Activated T-cell treated with anti-CD3 and anti-CD28 coated beads for 48 hours (primary cell): ENCODE measurements at places on chromosomes 3 and 15.

- no peak for DNase-seq
Measured at GRCh38 chr3:73820431-73820830, 195.7 kb upstream of the PDZRN3 start.

GRCh38 chr3:153043729-153044328 is 118.2 kb upstream of the RAP2B start:
- no peak for DNase-seq

- peak; percentile 9 for DNase-seq
Measured at GRCh38 chr3:28050885-28051284, 190.5 kb upstream of the CMC1 start.

GRCh38 chr3:157070678-157070999 is 89.3 kb downstream of the CCNL1 start:
- DNase-seq: no peak

- DNase-seq: no peak
Measured at GRCh38 chr3:46370839-46371518, at the start of gene CCR5. CCR5 (plus strand) TSS chr3:46370946; CDS start chr3:46372903, 1,957 bp downstream.

DNA sequence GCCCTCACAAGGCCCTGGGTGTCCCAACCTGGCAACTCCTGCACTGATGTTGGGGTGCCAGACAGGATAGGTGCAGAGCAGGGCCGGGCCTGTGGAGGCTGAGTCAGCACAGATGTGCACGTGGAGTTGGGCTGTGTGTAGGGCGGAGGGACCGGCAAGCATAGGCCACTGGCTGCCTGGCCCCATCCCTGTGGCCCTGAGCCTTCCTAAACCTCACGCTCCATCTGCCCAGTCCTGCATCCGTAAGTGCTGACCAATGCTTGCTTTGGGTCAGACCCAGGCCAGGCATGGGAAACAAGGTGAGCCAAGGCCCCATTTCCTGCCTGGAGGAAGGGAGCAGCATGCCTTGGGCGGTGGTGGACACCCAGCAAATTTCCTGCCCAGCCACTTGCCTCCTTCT is 5.8 kb upstream of the IQSEC1 start:
- no peak for DNase-seq

DNA sequence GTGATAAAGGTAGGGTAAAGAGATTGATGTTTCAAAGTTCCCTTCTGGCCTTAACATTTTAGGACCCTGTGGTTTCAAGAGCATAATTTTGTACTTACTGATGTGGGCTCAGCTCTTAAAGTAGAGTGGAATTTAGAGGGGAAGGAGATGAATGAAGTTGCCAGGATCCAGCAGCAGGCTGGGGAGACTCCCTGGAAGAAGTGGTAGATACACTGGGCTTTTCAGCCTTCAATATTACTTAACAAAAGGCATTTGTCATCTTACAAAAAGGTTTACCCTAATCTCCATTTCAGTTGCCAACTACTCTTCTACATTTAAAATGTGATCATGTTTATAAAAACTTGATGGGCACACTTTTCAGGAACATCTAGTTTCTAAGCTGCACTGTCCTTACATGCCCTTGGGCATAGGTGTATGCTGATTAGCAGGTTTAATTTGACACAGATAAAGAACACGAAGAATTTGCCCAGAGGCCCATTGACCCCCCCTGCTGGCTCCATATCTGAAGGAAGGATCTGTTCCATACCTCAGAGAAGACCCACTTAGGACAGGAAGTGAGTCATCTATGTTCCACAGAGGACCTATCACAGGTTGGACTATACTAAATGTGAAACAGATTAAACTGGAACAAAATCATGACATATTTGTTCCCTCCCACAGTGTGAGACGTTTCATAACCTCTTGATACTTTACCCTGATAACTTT is 93.0 kb upstream of the LPP start:
- peak; percentile 49 for DNase-seq

DNA sequence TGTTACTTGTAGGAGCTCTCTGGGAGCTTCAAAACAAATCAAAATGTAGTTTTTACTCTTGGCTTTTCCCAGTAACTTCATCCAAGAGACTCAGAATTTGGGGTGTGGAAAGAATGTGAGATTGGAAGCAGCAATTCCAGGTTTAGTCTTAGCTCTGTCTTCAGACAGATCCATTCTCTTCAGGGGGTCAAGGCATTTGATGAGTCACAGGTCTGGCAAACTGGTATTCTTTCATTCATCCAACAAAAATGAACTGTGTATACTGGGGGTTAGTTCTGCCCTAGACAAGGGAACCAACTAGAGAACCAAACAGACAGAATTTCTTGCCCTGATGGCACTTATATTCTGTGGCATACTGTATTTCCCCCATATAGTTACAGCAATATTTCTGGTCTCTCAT is 36.3 kb upstream of the CADPS start:
- DNase-seq: no peak

DNA sequence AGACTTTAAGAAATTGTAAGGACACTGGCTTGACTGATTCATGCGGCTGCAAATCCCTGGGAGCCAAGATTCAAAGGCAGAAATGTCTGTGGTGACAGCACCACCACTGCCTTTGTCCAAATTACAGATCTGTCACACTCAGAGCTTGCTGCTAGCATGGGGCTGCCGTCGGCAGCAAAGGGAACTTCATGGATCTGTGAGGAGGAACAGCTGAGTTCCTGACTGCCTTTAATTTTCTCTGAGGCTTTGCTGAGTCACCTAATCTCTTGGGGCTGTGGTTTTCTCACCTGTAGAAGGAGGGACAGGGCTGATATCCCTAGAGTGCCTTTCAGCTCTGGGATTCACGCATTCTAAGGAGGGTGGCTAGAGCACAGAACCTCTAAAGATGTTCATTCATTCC is 4.1 kb upstream of the PAK6 start:
- no peak for DNase-seq

GRCh38 chr15:40929660-40930429 is 705 bp downstream of the DLL4 start:
- no peak for DNase-seq

DNA sequence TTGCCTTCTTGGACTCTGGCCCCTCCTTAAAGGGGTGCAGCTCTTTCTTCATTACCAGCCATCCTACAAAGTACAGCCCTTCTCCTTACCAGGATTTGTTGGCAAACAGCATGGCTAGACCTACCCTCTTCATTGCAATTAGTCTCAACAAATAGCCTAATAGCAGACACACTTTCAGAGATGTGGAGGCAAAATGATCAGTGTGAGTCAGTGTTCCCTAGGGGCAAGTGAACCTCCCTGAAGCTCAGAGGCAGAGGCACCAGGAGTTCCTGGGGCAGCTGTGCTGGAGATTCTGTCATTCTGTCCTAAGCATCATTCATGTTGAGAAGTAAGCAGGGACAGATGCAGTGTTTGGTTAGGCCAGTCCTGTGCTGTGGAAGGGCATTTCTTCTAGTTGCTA is 14.6 kb upstream of the MECOM start:
- no peak for DNase-seq

GRCh38 chr3:114803042-114803695 is 343.9 kb downstream of the ZBTB20 start:
- DNase-seq: no peak

GRCh38 chr3:62065985-62066693 is 307.2 kb downstream of the FEZF2 start:
- no peak for DNase-seq

GRCh38 chr15:22902578-22902977 is 64.1 kb downstream of the NIPA2 start:
- no peak for DNase-seq

GRCh38 chr15:66834881-66835878 is 133.1 kb downstream of the SMAD6 start:
- DNase-seq: no peak

GRCh38 chr3:126288314-126288713 is 68.9 kb downstream of the KLF15 start:
- DNase-seq: no peak

- DNase-seq: no peak
Measured at GRCh38 chr3:24829629-24830229, 335.1 kb upstream of the THRB start.

GRCh38 chr3:125428216-125428830 is 53.2 kb upstream of the ZNF148 start:
- no peak for DNase-seq

DNA sequence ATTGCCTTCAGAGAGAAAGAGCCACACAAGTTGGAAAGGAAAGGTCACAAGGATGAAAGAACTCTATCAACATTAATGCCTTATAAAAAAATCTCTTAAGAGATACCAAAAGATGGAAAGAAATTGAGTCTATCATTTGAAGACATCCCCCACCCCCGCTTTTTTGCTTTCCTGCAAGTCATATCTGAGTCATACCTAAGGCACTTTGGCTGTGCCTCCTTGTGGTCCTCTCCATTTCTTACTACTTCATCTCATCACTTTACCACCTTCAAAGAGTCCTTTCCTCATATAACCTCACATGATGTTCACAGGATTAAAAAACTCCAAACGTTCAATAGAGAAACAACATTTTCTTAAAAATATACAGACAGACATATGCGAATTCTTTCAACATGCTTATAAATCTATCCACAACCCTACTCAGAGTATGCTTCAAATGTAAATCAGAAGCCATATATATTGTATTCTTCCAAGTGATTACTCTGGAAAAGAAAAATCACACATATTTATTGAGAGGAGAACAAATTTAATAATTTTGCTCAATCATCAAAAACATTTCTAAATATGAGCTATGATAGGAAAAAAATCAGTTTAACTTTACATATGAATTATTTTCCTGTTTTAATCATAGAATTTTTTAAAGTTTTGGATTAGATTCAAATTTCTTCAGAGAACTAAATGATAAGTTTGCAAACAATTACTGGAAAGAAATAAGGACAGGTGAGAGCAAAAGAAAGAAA is 1003.9 kb upstream of the CFAP20DC start:
- no peak for DNase-seq

GRCh38 chr3:162602619-162603018 is 1106.0 kb downstream of the OTOL1 start:
- no peak for DNase-seq

DNA sequence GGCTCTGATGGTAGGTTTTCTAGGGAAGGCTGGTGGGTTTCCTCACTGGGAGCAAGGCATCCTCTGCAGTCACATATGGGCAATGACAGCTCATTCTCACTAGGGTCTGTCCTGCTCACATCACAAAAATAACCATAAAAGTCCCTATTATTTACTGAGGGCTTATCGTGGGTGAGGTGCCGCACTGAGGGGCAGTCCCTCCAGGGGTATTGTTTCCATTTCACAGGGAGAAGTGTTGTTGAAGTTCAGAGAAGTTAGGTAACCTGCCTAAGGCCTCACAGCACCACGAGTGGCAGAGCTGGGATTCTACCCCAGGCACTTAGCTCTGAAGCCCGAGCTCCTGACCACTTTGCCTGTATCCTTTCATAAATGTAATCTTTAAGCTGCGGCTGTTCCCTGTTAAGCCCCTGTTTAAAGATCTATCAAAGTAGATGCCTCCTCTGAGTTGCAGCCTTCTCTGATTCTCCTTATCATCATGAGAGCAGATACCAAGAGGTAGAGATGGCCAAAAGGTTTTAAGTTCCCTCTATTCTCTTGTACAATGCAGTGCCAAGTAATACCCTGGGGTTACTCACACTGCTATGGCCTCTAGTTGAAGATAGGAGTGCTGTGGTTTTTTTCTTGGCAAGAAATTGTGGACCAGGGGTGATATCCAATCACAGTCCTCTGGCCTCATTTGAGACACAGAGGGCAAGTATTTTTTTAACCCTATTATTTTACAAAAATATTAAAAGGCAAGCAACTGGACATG is 107.0 kb downstream of the RPLP1 start:
- DNase-seq: no peak

GRCh38 chr3:60456180-60456579 is 795.1 kb downstream of the FHIT start:
- DNase-seq: no peak

GRCh38 chr15:56758770-56759449 is 25.6 kb upstream of the ZNF280D start:
- DNase-seq: no peak

GRCh38 chr15:95718441-95718840 is 612.1 kb upstream of the NR2F2 start:
- DNase-seq: no peak

GRCh38 chr3:41808618-41809017 is 153.3 kb downstream of the ULK4 start:
- DNase-seq: no peak

GRCh38 chr3:52623234-52623792 is 62.4 kb downstream of the PBRM1 start:
- DNase-seq: no peak

DNA sequence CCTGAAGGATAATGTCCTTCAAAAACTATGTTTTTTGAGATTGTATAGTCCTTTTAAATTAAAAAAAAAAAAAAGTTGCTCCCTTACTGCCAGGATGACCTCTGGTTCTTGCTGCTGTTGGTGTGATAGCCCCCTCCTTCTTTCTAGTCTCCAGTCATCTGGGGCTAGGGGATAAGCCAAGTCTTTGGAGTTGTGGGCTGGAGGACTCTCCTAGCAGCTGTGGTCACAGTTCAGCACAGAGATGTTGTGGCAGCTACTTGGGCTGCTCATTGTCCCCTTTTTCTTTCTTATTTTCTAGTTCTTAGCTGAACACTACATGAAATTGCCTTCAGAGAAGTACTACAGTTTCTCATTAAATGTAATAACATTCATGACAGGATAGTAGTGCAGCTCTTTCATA is 39.2 kb upstream of the APH1B start:
- no peak for DNase-seq

GRCh38 chr3:138011722-138012121 is 1.8 kb downstream of the CLDN18 start:
- DNase-seq: no peak

GRCh38 chr15:53693729-53694475 is 65.6 kb downstream of the WDR72 start:
- DNase-seq: no peak

- DNase-seq: no peak
Measured at GRCh38 chr15:78239811-78240210, 5.4 kb upstream of the ACSBG1 start.

- no peak for DNase-seq
Measured at GRCh38 chr3:63582943-63583500, 69.5 kb upstream of the SNTN start.

DNA sequence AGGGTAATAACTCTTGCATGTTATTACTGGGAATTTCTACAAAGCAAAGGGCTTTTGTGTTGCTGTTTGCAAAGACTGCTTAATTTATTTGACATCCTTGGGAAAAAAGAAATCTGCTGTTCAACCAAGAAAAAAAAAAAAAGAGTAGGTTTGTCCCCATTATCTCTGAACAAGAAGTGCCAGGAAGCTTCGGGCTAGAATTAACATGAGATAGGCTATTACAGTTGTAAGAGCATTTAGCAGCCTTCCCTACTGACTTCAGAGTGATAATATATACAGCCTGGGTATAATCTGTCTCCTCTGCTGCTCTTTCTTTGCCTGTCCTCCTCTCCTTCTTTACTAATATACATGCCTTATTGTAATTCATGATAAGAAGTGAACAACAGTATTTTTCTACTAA is 23.3 kb upstream of the CHMP2B start:
- no peak for DNase-seq

- DNase-seq: no peak
Measured at GRCh38 chr3:178634975-178635374, 98.7 kb downstream of the KCNMB2 start.

- no peak for DNase-seq
Measured at GRCh38 chr3:100537646-100538338, 45.4 kb downstream of the TMEM45A start.

DNA sequence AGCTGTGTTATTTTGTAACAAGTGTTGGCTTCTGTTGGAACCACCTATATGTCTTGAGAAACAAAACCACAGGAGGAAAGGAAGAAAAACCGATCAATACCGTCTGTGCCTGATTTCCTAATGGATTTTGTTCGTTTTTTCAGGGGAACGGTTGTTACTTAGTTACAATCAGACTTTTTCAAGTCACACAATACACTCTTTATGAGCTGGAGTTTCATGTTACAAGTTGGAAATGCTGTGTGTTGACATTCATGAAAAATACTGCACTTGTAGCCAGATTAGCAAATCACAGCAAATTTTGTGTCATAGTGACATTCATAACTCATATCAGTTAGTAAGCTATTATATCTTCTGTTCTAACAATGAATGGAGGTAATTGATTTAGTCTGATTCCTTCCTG is 78.9 kb downstream of the SLTM start:
- DNase-seq: no peak
